ENCODE measurements at places on chromosomes 4 and X.

- no peak for DNase-seq
These were observed 585.7 kb upstream of the PABPC4L start for GRCh38 chr4:134787315-134787714.

GRCh38 chrX:131792789-131793462 lies 230.2 kb upstream of the STK26 start:
- no peak for DNase-seq

GRCh38 chrX:16436348-16437188 lies 213.4 kb upstream of the S100G start:
- DNase-seq, result peak; percentile 32

GRCh38 chrX:107686792-107687191 lies 58.5 kb downstream of the PRPS1 start:
- no peak for DNase-seq

DNA sequence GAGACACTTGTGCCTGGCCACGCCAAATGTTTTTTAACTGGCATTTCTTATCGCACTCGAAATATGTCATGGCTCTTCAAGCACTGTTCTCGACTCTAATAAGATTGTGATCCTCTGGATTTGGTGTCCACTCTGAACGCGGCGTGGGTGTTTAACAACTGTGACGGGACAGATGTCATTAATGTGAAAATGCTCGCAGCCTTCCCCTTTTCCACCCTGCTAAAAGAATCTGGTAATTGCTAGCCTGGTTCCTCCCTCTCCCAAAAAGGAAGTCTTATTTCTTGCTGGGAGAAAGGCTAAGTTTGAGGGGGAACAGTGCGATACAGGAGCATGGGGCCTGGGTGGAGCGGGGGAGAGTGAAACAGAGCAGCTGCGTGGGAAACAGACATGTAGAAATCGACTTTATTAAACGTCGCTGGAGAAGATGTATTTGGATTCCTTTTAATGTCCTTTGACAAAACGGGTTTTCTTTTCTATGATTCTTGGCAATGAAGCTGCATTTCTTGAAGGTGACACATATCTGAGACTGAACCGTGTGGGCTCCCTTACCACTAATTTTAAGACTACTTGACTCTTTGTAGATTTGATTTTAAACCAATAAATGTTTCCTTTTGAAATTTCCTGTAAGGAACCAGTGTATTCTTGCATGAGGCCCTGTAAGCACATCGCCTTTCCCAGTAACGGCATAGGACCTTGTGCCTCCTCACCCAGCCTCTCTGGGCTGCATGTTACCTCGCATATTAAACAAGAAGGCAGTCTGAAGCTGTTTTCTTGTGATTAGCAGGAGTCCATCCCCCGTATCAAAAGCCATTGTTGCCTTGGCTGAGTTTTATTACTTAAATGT lies 17.8 kb downstream of the TBC1D1 start:
- DNase-seq, result no peak

GRCh38 chr4:85724791-85725563 lies 250.0 kb downstream of the ARHGAP24 start:
- DNase-seq, result no peak

GRCh38 chrX:100990139-100990538 lies 20.6 kb downstream of the ARL13A start:
- DNase-seq, result no peak

DNA sequence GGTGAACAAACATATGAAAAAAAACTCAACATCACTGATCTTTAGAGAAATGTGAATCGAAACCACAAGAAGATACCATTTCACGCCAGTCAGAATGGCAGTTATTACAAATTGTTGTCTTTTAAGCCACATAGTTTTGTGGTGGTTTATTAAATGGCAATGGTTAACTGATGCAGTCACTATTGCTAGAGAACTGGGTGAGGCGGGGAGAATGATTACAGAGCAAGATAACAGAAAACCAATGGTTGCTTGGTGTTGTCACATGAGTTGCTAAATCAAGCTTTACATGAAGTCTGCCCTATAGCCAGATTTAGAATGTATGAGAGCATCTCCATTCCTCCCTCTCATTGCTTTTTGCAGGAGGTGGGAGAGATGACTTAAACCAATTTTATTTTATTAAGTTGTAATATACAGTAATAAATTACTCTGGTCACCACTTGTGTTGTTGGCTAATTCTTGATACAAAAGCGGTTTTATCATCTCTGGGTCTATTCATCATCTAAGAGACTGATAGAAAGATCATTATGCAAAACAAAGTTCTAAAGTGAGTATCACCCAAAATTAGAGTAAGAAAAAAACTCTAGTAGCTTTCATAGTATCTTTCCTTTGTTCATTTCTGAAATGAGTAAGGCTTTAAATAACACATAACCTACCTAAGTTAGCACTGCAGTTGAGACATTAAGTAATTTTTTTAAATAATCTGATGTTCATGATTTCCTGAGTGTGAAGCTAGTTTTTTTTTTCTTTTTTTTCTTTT lies 859.5 kb downstream of the STIM2 start:
- DNase-seq, result no peak

DNA sequence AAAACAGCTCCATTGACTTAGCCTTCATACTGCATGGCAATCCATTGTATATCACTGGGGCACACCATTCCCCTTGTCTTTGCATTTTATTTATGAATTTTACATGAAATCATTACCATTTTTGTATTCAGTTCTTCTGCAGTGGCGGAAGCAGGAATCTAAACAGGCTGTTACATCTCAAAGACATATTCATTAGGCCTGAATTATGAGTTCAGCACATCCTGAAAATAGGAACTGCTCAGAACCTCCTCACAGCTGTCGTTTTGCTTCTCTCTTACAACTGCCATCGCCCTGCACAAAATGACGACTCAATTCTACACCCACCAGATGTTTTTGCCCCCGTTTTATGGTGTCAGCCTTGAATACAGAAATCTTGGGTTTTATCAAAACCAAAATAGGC lies 474.4 kb upstream of the MAGEB18 start:
- DNase-seq, result no peak

GRCh38 chrX:103722505-103722904 lies 11.8 kb downstream of the TMEM31 start:
- no peak for DNase-seq

DNA sequence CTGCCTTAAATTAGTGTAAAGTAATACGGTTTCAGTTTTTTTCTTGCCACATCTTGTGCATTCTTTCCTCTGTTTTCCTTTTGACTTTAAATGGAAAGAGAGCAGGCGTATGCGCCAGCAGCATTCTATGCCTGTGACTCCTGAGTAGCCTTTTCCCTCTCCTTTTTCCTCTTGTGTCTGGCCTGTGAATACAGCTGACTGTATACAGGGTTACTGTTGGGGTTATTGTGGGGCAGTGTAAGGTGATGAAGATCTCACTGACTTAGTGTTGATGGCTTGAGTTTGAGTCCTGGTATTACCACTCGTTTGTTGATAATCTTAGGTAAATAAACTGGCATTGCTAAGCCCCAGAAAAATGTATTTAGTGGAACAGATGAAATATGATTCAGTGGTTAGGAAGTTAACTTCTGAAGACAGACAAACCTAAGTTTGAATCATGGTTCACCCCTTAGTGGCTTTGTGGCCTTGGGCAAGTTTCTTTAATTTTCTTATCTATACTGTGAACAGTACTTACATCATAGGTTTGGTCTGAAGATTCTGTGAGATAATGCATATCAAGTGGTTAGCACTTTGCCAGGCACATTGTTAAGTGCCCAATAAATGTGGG lies 105.1 kb downstream of the FNIP2 start:
- no peak for DNase-seq

GRCh38 chrX:105662248-105662647 lies 160.1 kb upstream of the NRK start:
- no peak for DNase-seq

DNA sequence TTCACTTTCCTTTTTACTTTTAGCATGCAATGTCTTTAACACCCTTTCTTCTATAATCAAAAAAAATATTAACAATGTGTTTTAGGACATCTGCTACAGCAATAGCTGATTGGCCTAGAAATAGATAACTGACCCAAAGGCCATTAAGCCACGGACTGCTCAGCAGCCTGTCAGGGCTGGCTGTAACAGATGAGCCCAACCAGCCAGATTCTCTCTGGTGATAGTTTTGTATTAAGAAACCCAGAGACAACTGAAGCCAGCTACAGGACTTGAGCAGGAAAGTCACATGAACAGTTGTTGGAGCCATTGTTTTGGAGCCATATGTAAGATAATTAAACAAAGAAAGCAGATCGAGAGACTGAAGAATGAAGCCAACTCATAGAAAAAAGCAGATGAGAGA lies 80.3 kb downstream of the DDIT4L start:
- DNase-seq, result no peak

DNA sequence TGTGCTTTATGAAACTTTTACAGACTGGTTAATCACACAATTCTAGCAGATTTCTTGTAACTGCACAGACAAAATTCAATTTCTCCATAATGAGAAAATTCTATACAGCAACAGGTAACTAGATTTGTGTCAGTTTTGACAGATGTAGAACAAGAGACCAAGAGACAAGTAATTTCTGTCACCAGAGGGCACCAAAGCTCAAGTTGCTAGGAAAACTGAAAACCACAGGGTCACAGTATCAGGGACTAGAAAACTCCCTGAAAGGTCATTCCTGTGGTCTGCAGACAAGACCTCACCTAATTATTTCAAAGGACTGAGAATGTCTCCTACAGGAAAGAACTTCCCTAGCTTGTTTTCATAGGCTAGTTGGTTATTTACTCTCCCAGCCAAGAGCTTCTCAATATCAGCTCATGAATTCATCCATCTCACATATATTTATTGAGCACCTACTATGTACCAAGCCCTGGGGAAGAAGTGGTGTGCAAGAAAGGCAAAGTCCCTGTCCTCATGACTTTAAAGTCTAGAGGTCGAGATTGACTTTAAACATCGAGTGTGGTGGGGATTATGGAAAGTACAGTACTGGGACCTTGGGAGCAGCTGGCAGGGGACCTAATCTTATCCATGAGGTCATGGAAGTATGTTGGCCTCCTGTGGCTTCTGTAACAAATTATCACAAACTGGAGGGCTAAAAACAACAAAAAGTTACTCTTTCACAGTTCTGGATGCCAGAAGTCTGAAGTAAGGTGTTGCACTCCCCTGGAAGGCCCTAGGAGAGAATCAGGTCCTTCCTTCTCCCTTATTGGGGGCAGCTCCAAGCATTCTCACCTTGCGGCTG lies 47.8 kb upstream of the SETD7 start:
- DNase-seq, result peak; percentile 34

DNA sequence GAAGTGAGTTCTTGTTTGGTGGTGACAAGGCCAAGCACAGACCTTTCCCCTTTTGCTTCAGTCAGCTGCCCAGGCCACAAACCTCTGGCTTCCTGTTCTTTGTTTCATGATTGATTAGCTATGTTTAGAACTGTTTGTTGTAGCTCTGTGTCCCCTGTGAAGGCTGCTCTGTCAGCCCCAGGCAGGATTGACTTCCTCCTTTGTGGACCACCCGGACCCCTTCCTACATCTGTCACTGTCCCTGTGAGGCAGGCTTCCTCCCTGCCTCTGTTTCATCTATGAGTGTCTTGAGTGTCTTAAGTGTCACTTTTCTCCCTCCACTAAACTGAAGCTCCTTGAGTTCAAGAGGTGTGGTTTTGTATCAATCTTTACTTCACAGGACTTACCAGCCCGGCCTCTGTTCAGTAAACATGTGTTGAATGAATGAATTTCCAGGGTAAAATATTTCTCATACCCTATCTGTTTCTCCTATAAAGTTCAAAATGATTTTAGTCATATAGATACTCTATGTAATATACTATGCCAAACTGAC lies 83.5 kb downstream of the ZNF674 start:
- peak; percentile 3 for DNase-seq

GRCh38 chr4:181541396-181541795 lies 701.8 kb upstream of the TENM3 start:
- no peak for DNase-seq

DNA sequence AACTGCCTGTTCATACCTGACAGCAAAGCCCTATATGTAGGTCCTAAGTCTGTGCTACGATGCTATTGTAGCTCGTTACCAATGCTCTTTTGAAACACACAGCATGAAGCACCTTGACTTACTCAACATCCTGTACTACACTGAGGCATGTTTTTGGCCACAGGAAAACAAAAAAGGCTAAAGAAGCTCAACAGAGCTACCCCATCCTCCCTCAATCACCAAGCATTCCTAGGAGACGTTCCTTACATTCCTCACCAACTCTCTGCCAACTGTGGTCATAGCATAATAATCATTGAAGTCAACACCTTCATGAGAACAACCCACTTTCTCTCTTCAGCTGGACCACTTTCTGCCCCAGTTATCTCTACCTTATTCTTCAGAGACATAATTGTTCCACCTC lies 73.7 kb upstream of the SLC25A43 start:
- no peak for DNase-seq

Data from GM20000 (cell line).